ENCODE measurements at places on chromosomes 12 and 14.

DNA sequence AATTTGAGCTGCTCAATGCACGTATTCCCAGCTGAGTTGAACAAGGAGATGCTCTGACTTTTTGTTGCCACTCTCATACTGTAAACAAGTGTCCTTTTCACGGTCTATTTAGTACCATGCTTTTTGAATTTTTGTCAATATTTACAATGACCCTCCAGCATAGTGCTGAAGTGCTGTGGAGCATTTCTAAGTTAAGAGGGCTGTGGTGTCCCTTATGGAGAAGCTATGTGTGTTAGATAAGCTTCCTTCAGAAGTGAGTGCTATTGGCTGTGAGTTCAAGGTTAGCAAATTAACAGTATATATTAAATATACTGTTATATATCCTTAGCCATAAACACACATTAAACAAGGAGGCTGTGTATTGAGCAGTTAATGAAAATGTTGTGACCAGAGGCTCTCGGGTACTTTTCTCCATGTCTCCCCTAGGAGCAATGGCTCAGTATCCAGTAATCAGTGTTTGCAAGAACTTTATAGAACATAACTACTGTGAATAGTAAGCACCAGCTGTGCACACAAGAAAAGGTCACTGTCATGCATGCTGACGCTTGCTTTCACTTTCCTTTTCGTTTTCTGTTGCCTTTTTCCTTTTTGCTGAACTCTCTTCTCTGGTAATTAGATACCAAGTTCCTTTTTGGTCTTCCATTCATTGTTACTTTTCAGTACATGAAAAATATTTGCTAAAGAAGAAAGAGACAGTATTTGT, 187.2 kb upstream of the NEDD1 start:
- DNase-seq: no peak

DNA sequence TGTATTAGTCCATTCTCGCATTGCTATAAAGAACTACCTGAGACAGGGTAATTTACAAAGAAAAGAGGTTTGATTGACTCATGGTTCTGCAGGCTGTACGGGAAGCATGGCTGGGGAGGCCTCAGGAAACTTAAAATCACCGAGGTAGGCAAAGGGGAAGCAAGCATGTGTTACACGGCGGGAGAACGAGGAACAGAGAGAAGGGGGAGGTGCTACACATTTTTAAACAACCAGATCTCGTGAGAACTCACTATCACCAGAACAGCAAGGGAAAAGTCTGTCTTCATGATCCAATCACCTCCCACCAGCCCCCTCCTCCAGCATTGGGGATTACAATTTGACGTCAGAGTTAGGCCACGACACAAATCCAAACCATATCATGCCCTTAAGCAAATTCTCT, 13.3 kb upstream of the MAX start:
- no peak for DNase-seq

DNA sequence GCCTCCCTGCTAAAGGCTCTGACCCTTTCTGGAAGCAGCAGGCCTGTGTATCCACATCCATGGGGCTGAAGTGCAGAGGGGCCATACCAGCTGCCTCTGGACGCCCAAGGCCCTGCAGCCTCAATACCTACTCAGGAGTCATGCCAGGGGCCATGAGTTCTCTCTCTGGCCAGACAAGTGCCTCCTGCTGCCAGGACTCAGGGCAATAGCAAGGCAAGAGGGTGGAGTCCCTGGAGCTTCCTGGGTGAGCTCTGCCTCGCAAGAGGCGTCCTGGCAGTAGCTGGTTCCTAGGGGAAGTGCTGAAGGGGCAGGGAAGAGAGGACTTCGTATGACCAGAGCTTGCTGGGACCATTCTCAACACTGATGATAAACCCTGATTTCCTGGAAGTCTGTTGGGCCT, 10.9 kb upstream of the ENDOU start:
- no peak for DNase-seq

GRCh38 chr14:73369428-73369827, 88.9 kb downstream of the NUMB start:
- DNase-seq: no peak

- no peak for DNase-seq
Observed at GRCh38 chr14:77041881-77042545, 13.5 kb upstream of the IRF2BPL start.

DNA sequence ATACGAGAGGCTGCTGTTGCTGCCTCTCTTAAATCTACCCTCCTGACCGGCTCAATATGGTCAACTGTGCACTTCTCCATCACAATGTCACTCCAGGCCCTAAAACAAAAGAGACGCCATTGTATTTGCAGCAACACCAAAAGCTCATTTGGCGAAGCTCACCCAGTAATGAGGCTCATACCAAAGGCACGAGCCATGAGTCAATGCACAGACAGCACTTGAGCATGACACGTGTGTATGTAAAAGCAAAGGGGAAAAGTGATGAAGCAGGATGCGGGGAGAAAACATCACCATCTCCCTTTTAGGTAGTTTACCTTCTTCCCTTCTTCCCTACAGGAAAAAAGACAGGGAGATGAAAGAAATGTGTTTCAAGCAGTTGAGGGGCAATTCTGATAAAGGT, 150.3 kb downstream of the FOXN3 start:
- no peak for DNase-seq

GRCh38 chr14:71758229-71758951, 173.8 kb upstream of the RGS6 start:
- no peak for DNase-seq

DNA sequence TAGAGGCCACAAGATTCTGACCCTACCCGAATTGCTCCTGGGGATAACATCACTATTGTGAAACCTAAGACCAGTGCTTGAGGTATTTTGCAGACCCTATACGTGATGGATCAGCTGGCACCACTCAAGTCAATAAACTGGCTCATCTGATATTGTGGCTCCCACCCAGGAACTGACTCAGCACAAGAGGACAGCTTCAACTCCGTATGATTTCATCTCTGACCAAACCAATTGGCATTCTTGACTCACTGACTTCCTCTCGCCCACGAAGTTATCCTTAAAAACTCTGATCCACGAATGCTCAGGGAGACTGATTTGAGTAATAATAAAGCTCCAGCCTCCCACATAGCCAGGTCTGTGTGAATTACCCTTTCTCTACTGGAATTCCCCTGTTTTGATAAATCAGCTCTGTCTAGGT, 1036.1 kb upstream of the TMEM132C start:
- no peak for DNase-seq

- no peak for DNase-seq
Observed at GRCh38 chr12:80268924-80269749, 169.8 kb downstream of the OTOGL start.

DNA sequence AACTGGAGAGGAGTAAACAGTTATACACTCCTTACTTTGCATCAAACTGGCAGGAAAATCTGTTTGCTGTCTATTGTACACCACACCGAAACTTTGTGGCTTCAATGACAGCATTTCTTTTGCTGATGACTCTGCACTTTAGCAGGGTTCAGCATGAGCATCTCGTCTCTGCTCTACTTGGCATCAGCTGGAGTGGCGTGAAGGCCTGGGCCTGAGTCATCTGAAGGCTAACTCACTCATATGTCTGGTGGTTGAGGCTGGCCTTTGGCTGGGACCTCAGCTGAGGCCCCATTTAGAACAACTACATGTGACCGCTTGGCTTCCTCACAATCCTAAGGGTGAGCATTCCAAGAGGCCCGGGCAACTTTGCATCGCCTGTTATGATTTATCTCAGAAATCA, 28.7 kb upstream of the REP15 start:
- no peak for DNase-seq

GRCh38 chr12:44379831-44380230, 496.3 kb downstream of the NELL2 start:
- DNase-seq: no peak

DNA sequence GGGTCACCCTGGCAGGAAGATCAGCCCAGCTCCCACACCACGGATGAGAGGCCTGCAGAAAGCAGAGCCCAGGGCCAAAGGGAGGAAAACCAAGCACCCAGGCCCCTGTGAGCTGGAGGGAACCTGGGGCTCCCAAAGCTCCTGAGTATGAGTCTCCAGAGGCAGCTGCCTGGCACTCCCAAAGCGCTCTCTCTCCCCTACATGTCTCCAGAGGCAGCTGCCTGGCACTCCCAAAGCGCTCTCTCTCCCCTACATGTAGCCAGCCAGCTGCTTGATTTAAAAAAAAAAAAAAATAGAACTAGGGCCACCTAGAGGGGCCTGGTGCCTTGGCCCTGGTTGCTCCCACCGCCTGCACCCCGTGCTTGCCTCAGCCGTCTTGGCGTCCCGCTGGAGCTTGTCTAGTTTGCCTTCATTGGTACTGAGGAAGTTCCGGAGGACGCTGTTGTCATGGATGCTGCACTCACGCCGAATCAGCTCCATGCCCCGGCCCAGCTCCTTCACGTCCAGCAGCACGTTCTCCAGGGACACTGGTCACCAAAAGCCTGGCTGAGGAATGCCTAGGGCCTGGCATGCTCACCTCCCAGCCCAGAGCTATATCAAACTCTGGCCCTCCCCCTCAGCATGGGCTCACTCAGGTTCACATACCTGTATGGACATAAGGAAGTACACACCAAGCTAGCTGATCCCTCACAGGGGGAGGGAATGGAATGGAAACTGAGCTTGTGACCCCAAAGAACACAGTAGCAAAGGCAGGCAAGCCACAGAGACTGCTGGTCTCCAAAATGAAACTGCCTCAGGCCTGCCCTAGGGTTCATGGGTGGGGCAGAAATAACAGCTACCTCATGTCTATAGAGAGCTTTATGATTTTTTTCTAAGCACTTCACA, 24.7 kb downstream of the PRPF40B start:
- DNase-seq: no peak

DNA sequence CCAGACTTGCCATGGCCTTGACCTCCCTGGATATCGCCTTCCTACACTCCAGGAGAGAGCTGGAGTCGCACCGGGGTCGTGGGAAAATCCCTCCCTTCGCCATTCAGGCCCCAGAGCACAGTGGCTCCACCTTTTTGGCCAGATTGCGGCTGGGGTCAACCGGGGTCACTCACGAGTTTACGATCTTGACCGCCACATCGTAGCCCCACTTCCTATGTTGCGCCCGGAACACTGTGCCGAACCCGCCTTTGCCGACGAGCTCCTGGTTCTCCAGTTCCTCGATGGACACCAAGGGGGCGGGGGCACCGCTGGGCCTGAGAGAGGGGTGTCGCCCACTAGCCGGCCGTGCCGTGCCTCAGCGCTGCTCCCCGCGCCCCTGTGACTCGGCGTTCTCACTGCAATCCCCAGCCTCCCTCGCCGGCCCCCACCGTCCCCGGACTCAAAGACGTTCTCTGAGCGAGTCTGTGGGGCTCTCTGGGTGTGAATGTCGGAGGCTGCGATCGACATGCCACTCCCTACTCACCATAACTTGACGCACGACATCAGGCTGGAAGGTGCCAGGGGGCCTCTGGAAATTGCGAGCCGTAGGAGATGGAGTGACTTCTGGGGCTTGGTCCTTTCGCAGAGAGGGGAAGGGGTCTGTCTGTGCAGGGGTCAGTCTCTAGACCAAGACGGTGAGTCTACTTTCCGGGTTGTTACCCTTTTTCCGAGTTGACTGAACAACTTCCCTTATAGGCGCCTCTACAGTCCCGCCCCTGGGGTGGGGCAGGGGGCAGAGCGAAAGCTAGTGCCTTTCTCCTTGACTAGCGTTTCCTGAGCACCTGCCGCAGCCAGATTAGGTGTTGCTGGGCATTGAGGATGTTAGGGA, at the start of gene RIPK3:
TSS of gene RIPK3 (minus strand) at position 708 of the 868 bp plus-strand sequence. CDS start at position 543, 165 bp downstream.
- DNase-seq: peak; percentile 62

DNA sequence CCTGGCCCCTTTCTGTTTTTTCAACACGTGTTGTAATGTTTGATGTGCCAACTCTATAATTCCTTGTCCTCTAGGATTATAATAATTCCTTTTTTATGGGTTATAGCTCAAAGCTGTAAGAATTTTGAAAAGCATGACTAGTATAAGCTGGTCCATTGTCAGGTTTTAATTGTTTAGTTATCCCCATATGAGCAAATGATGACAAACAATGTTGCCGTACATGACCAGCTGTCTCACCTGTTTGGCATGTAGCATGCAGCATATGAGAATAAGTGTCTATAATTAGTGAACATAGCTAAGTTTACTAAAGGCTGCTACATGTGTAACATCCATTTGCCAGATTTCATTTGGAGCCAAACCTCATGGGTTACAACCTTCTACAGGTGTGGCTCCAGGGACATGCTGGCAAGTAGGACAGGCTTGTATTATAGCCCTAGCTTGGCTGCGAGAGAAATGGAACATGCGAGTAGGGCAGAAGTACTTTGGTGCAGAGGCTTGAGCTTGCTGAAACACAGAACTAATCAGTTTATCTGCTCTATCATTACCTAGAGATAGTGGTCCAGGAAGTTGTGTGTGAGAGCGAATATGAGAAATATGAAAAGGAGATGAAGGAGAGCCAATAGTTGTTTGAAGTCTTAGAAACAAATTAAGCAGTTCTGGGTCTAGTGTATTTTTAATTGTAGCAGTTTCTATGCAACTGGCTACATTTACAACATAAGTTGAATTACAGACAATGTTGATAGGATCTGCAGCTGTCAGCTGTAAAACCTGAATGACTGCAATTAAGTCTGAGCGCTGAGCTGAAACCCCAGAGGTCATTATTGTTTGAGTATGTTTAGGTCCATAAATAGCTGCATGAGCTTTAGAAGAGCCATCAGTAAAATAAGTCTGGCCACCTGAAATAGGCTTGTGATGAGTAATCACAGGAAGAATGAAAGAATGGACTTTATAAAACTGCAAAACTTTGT, 22.6 kb upstream of the MAPKAPK5 start:
- DNase-seq: no peak
